ENCODE measurements at places on chromosomes 11 and 22.

DNA sequence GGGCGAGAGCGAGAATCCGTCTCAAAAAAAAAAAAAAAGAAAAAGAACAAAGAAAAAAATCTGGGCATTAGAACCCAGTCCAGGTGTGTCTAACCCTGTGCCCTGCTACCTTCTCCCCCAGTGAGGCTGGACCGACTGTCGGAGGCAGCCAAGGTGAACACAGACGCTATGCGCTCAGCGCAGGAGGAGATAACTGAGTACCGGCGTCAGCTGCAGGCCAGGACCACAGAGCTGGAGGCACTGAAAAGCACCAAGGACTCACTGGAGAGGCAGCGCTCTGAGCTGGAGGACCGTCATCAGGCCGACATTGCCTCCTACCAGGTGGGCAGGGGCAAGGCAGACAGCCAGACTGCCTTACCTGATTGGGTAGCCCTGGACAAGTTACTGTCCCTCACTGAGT lies 3.2 kb downstream of the NEFH start:
- no peak for DNase-seq

DNA sequence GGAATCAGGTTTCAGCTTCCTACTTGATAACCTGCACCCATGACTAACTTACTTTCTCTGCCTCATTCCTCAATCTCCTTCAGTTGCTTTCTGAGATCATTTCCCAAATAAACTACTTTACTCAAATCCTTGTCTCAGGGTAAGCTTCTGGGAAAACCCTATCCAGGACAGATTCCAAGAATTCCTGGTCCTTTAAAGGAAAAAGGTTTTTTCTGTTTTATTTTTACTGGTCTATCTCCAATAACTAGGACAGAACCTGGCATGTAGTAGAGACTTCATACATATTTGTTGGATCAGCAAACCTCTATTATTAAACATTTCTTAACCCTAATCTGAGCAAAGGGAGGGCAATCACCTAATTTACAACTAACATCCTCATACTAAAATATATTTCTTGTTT lies 910.5 kb upstream of the CHORDC1 start:
- no peak for DNase-seq

- DNase-seq, result no peak
These were observed 896.7 kb upstream of the ANO3 start for GRCh38 chr11:25435197-25435596.

DNA sequence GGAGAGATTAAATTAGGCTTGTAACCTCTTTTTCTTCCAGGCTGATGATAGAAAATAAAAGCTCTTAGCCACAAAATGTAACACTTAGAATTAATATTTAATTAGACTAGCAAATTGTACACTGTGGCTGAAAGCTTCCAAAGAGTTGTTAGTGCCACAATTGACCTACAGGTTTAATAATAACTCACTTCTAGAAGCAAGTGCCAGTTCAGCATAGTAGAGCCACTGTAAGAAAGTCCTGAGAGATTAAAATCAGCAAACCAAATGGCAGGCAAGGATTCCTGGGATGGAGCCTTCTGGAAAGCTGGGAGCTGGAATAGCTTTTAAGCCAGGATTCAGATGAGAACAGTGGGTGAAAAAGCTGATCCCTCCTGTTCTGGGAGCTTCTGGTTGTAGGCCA lies 131.0 kb downstream of the ELP4 start:
- DNase-seq, result no peak

Data from stimulated activated CD8-positive, alpha-beta memory T cell treated with anti-CD3 and anti-CD28 coated beads, Interleukin-12 subunit alpha, Interleukin-12 subunit beta, amount 100 ng/mL, for 1 hour (primary cell).